Stimulated activated CD8-positive, alpha-beta memory T cell treated with anti-CD3 and anti-CD28 coated beads, Interleukin-15, amount 100 ng/mL, for 4 hours (primary cell): ENCODE measurements at places on chromosomes 3 and 15.

DNA sequence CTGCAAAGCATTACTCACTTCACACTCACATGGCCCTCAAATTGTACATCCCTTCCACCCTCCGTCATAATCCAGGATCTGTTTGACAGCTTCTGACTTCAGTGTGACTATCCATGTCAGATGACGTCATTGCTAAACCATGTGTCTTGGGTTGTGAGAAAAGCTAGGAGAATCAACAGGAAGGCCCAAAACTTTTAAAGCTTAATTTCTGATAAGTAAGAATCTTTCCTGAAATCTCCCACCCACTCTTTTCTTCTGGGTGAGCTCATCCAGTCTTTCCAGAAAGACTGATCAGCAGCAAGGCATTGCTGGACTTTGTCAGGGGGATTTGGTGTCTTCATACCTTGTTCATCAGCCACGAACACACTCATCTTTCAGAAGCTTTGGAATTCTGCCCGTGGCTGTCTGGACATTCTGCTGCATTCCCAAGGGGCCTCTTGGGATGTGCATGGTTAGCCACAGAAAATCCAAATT, 11.5 kb upstream of the LMCD1 start:
- no peak for DNase-seq

- DNase-seq, result no peak
Observed at GRCh38 chr3:47571391-47572175, 7.1 kb downstream of the CSPG5 start.

DNA sequence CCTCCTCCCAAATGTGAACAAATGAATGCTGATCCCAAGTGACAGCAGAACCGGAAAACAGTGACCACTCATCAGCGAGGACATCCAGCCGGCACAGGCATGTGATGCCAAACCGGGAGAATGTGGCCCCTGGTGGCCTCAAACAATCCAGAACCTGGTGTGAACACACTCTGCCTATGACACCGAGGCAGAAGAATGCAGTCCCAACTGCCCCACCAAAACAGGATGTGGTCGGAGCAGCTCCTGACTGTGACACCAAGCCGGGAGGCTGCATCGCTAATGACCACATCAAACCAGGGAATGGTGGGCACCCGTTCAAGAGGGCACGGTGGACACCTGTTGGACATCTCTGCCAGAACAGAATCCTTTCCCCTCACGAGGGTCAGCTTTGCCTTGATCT, 15.4 kb downstream of the SCN5A start:
- DNase-seq, result no peak

- no peak for DNase-seq
Observed at GRCh38 chr3:38109580-38110313, 27.2 kb downstream of the ACAA1 start.

DNA sequence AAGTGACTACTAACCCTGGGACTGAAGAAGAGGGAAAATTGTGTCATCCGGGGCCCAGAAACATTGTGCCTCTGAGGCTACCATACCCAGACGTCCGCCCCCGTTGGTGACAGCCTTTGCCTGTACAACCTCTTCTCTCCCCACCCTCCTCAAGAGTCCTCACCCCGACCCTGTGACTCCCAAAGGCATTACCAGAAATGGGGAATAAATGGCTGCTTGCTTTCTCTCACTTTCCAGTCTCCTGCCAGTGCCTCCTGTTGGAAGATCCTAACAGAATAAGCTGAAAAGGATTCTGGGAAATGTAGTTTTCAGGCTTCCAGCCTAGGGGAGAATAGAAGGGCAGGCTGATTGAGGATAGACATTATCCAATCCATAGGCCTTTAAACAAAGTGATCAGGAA, 30.8 kb upstream of the SLC25A36 start:
- DNase-seq, result no peak

DNA sequence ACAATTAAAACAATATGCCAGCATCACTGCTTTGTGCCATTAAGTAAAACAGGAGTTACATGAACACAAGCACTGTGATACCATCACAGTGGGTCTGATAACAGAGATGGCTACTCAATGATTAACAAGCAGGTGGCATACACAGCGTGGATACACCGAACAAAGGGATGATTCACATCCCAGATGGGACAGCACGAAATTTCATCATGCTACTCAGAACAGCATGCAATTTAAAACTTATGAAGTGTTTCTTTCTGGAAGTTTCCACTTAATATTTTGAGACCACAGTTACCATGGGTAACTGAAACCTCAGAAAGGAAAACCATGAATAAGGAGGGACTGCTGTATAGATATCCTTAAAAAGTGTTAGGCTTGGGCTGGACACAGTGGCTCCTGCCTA, 44.5 kb downstream of the SLC24A1 start:
- no peak for DNase-seq

DNA sequence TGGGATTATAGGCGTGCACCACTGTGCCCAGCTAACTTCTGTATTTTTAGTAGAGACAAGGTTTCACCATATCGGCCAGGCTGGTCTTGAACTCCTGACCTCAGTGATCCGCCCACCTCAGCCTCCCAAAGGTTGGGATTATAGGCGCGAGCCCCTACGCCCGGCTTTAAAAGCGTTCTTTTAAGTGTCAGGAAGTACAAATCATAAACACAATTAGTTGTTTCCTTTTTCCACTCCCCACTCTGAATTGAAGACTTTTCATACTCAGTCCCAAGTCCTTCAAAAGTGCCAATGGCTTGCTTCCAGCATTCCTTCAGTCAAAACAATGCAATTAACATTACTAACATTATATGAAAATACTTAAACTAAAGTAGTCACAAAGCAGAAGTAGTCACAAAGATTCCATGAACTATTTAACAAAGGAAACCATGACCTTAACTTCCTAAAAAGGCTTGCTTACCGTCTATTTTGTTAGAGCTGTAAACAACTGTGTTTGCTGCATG, 8.1 kb downstream of the WDR82 start:
- DNase-seq, result no peak

GRCh38 chr3:115087512-115087911, 59.6 kb downstream of the ZBTB20 start:
- DNase-seq, result no peak

- no peak for DNase-seq
Observed at GRCh38 chr3:51099794-51100535, 285.1 kb upstream of the MANF start.

- no peak for DNase-seq
Observed at GRCh38 chr15:70475921-70476320, 287.4 kb downstream of the UACA start.

GRCh38 chr15:100918690-100919480, at the start of gene LRRK1:
Gene LRRK1 (plus strand): TSS chr15:100919357. CDS start chr15:100924633, 5,276 bp downstream.
- no peak for DNase-seq

DNA sequence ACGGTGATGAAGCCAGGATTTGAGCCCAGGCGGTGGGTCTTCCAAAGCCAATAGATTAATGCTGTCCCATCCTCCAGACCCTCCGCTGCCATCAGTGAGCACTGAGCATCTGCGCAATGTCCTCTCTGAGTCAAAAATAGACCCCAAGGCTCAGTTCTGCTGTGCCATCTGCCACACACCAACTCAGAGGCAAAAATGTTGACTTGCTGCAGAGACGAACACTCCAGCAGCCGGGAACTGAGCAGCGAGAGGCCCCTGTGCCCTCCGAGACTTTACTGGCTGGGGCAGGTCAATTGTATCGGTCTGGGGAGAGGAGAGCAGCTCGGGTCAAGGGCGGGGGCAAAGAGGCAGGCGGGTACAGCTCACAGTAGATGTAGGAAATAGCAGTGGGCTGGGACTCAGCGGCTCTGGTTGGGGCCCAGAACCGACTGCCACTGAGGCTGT, 41.5 kb upstream of the ATP2B2 start:
- DNase-seq, result no peak

DNA sequence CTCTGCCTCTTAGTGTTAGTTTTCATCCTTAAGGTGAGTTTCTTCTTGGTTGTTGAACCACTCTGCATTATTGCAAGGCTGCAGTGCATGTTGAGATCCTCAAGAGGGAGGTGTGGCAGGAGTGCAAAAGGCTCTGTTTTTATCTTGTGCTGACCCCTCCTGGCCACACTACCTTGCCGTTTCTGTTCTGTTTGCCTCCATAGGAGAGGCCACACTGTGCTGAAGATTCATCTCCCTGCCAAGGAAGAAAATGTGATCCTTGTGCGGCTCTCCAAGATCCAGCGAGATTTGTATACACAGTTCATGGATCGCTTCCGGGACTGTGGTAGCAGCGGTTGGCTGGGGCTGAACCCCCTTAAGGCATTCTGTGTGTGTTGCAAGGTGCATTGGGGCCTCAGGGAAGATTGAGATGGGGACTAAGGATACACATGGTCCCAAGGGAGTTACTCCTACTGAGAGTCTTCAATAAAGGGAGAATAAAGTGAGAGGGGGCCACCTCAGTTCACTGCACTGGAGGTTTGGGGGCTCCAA, 33.0 kb upstream of the TEX264 start:
- DNase-seq, result no peak

DNA sequence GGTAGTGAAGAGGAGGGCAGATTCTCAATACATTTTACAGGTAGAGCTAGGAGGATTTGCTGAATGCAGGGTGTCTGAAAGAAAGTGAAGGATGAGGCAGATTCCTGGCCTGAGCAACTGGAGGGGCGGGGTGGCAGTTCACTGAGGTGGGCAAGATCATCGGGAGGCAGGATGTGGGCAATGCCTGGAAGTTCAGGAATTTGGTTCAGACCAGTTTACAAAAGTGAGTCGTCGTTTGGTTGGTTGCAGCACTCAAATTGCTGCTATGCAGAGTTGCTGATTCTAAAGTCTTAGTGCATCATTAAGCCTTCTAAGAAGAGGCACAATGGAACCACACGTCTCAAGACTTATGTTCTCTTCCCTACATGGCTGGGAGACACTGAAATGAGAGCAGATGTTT, 134.0 kb downstream of the MFSD1 start:
- DNase-seq, result no peak
